ENCODE measurements at places on chromosomes 16 and 17. TPM values are rescaled to one million over a fixed set of nuclear protein-coding genes. Genes with fewer than 3 reads are reported as not detected.

TSR3 gene
- 45.6 TPM for polyA plus RNA-seq

CENPV gene
- polyA plus RNA-seq = 74.5 TPM

ASPA gene
- polyA plus RNA-seq = 68.9 TPM

SBK1 gene
- 15.6 TPM for polyA plus RNA-seq

MMP2 gene
- polyA plus RNA-seq = 542 TPM

MYH2 gene
- polyA plus RNA-seq = not detected

HOXB3 gene
- 103 TPM for polyA plus RNA-seq

COG7 gene
- 34.7 TPM for polyA plus RNA-seq

TBC1D3I gene
- polyA plus RNA-seq = 0.96 TPM

MYH10 gene
- 142 TPM for polyA plus RNA-seq

ZPBP2 gene
- not detected for polyA plus RNA-seq

CPNE7 gene
- 0.31 TPM for polyA plus RNA-seq

TPSB2 gene
- polyA plus RNA-seq = not detected

MT1G gene
- polyA plus RNA-seq = 2.6 TPM

KRTAP4-1 gene
- polyA plus RNA-seq = not detected

STH gene
- not detected for polyA plus RNA-seq

MYH13 gene
- polyA plus RNA-seq = not detected

NPIPA5 gene
- polyA plus RNA-seq = 43.5 TPM

SLFN12L gene
- 18.0 TPM for polyA plus RNA-seq

MEIOC gene
- polyA plus RNA-seq = 1.6 TPM

RND2 gene
- 2.0 TPM for polyA plus RNA-seq

GSDMA gene
- polyA plus RNA-seq = 1.3 TPM

ATP6V0A1 gene
- polyA plus RNA-seq = 55.5 TPM

METTL23 gene
- 34.7 TPM for polyA plus RNA-seq

C16orf92 gene
- not detected for polyA plus RNA-seq

LHX1 gene
- 0.37 TPM for polyA plus RNA-seq

C16orf54 gene
- polyA plus RNA-seq = 0.46 TPM

KRTAP9-8 gene
- polyA plus RNA-seq = not detected

GAS2L2 gene
- 0.23 TPM for polyA plus RNA-seq

CMTM1 gene
- 7.4 TPM for polyA plus RNA-seq

KRTAP17-1 gene
- not detected for polyA plus RNA-seq

ZNHIT3 gene
- polyA plus RNA-seq = 52.5 TPM

PHLPP2 gene
- polyA plus RNA-seq = 6.9 TPM
